ENCODE measurements at places on chromosomes 4 and X.

DNA sequence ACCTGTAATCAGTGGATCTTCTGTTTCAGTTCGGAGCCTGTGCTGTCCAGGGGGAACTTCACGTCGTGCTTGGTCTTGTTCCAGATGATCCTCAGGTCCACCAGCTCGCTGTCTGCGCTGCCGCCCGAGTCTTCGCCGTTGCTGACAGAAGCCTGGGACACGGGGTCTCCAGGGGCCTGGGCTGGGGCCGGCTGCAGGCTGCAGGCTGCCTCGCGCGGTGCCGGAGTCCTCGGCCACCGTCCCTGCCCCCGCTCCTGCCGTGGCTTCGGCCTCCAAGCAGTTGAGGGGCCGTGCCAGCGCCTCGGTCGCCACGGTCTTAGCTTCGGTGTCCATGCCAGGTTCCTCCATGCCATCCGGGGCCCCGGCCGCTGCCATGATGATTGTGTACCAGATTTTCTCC, 37.3 kb upstream of the CCNI start:
- DNase-seq, result no peak

- peak; percentile 71 for DNase-seq
Measured at GRCh38 chr4:139208404-139208945, 31.5 kb upstream of the ELF2 start.

DNA sequence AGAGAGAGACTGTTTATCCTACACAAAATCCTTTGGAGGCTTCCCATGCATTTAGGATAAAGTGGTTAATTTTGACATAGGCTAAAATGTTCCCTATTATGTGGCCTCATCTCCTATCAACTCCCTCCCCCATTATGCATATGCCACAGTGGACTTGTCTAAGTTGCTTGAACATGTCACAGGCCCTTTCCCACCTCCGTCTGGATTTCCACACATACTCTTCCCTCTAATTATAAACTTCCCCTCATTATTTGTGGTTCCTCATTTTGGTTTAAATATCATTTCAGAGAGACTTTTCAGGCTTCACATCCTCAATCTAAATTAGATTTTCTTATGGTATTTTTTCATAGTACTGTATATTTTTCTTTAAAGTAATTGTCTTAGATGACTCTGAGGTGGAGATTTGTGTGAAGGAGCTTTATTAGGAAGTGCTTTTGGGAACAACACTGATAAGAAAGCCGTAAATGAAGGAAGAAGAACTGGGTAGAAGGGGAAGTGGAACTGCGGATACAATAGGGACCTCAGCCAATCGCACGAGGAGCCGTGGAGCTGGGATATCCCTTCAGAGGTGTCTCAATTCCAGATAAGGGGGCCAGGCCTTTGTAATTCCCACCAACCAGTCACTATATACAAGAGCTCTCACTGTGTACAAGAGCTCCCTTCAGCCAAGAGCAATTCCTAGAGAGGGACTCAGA, 7.9 kb downstream of the C4orf17 start:
- DNase-seq, result no peak

DNA sequence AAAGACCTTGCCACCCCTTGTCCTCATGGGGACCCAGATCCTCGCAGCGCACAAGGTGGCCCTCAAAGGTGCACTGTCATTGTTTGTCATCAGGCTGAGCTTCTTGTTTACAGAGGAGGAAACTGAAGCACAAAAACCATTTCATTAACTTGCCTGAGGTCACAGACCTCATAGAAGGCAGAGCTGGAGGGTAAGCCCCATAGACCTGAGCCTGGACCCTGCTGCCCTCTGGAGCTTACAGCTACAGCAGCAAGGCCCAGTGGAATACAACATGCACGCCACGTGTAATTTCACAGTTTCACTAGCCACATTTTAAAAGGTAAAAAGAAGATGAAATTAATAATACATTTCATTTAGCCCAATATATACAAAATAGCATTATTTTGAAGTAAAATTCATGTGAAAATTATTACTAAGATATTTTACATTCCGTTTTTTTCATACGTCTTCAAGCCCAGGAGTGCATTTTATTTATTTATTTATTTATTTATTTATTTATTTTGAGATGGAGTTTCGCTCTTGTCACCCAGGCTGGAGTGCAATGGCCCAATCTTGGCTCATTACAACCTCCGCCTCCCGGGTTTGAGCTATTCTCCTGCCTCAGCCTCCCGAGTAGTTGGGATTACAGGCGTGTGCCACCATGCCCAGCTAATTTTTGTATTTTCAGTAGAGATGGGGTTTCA, 8.8 kb downstream of the JAKMIP1 start:
- DNase-seq, result peak; percentile 30

DNA sequence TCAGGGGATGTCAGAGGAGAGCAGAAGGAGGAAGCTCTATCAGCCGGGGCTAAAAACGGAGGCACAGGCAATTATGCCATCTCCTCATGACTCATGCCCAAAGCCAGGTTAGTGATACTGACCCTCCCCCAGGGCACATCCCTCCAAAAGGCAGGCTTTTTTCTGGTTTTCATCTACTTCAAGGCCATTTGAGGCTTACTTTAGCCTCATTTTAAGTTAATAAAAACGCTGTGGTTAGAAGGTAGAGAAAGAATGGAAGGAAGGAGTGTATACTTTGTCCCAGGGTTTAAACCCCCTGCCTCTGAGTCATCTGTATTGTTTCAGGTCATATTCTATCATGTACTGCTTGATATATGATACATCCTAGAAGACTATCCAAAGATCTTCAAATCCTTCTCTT, 89.7 kb upstream of the NDP start:
- DNase-seq, result no peak

Measured in sigmoid colon (tissue), 7 donors.